Epithelial cell of alveolus of lung (primary cell): ENCODE measurements at places on chromosomes 2 and 18. TPM values are rescaled to one million over a fixed set of nuclear protein-coding genes. Genes with fewer than 3 reads are reported as not detected.

Gene RBMS1
- 41.6 and 119 TPM in 2 replicates for total RNA-seq

Gene KRTCAP3
- 2.7 TPM in 1 of 2 replicates, not detected in the other for total RNA-seq

Gene REG1B
- not detected in 2 replicates for total RNA-seq

Gene USP14
- 20.8 and 27.6 TPM in 2 replicates for total RNA-seq

Gene CDKL4
- 0.32 TPM in 1 of 2 replicates, not detected in the other for total RNA-seq

Gene RAB10
- 95.4 and 98.7 TPM in 2 replicates for total RNA-seq

Gene UGT1A5
- total RNA-seq, result not detected in 2 replicates

Gene ABCB11
- total RNA-seq, result not detected in 2 replicates

Gene ING5
- 16.2 and 21.1 TPM in 2 replicates for total RNA-seq

Gene BOLL
- 0.08 TPM in 1 of 2 replicates, not detected in the other for total RNA-seq

Gene B4GALT6
- total RNA-seq, result 1.7 and 4.8 TPM in 2 replicates

Gene SLC35F5
- 34.5 and 49.3 TPM in 2 replicates for total RNA-seq

Gene AFF3
- 5.7 and 6.6 TPM in 2 replicates for total RNA-seq

Gene SPHKAP
- 0.08 and 0.26 TPM in 2 replicates for total RNA-seq

Gene ERBB4
- total RNA-seq, result under 0.01 TPM in 1 of 2 replicates, not detected in the other

Gene TRAPPC12
- 53.9 and 75.2 TPM in 2 replicates for total RNA-seq

Gene WDR75
- 37.3 and 37.9 TPM in 2 replicates for total RNA-seq

Gene CROCC2
- 0.80 TPM in 1 of 2 replicates, not detected in the other for total RNA-seq

Gene CLEC4F
- total RNA-seq, result not detected in 2 replicates

Gene PPP1R1C
- total RNA-seq, result 0.91 and 0.96 TPM in 2 replicates

Gene RPS27A
- total RNA-seq, result 2,062 and 2,240 TPM in 2 replicates

Gene SPP2
- not detected in 2 replicates for total RNA-seq

Gene SPATS2L
- total RNA-seq, result 142 and 165 TPM in 2 replicates
